Activated T-helper 1 cell treated with anti-CD3 and anti-CD28 coated beads, Interleukin-2, amount 50 U/mL, for 16 hours (primary cell): ENCODE measurements at places on chromosomes 6 and 20.

DNA sequence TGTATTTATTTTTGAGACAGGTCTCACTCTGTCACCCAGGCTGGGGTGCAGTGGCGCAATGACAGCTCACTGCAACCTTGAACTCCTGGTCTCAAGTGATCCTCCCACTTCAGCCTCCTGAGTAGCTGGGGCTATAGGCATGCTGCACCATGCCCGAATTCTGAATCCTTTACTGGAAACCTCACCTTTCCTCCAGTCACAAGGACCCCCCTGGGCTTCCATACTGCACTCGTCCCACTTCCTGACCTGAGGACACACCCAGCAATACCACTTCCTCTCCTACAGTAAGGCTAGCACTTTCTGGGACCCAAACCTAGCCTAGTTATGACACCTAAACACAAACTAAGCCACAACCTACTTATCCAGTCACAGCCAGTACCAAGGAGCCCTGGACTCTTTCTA lies 68.2 kb downstream of the FAM217A start:
- DNase-seq: no peak

GRCh38 chr20:32294071-32294470 lies 16.6 kb downstream of the KIF3B start:
- DNase-seq: no peak

- no peak for DNase-seq
These were observed 705.9 kb downstream of the PTPRT start for GRCh38 chr20:42483730-42484303.

- DNase-seq: no peak
These were observed 577 bp upstream of the FOXF2 start for GRCh38 chr6:1388630-1389368.

- no peak for DNase-seq
These were observed 37.0 kb upstream of the MPC1 start for GRCh38 chr6:166419717-166420116.

GRCh38 chr6:85684809-85685171 lies 42.1 kb upstream of the SYNCRIP start:
- DNase-seq: no peak
